ENCODE measurements at places on chromosomes 12 and 14. TPM values are rescaled to one million over a fixed set of nuclear protein-coding genes. Genes with fewer than 3 reads are reported as not detected.

DNA sequence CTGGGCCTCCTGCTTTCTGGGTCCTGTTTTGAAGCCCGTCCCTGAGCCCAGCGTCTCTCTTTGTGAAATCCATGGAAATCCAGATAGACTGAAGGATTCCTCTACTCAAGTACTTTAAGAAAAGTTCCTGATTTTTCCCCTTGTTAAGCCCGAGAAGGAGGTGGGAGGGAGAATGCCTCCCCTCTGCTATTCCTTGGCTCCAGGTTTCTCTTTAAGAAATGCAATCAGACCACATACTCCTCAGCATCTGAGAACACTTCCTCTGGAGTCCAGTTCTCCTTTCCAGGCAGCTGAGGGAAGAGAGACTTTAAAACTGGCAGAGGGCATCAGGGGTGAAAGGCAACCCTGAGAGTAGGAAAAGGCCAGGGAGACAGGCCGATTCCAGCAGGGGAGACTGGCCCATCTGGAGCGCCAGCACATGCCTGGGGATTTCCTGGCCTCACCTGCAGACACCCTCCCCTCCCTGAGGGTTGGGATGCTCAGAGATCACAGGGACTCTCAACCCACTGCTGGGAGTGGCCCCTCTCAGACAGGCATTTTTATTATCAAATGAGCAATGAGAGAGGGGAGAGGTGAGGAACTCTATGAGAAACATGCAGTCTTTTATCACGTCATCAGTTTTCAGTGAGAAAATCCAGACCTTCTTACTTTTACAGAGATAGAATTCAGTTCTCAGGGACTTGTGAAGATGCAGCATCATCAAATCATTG lies 2.0 kb upstream of the EMP1 start:
- DNase-seq: no peak

RNU4-1 gene
- 3,997 TPM for total RNA-seq

- DNase-seq: no peak
Observed at GRCh38 chr12:116466536-116466935, 92.6 kb upstream of the MAP1LC3B2 start.

DNA sequence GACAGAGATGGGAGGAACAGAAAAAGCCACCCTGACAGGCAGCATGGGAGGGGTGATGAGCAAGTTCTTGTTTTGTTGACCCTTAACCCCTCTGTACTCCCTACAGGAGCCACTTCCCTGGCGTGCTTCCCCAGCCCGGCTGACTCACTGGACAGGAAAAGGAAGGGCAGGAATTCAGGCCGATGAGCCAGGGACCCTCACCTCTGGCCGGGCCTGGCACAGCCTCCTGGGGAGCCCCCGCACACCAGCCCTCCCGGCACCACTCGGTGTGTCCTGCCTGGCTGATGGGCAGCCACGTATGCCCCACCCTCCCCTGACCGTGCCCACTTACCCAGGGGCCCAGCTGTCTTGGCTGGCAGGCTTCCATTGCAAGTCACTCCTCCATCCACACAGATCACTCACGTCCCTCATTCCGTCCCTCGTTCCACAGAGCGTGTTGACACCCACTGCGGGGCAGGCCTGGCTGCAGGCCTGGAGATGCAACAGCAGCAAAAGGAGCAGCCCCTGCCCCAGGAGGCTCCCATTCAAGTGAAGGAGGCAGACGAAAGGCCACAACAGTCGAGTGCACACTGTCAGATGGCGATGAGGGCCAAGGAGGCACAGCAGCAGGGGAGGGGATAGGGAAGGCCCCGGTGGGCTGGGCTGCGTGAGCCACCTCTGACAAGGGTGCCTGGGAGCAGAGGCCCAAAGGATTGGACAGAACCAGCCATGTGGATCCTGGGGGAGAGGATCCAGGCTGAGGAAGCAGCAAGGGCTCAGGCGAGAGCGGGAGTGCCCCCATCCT lies 19.7 kb upstream of the CD9 start:
- DNase-seq: no peak

DNA sequence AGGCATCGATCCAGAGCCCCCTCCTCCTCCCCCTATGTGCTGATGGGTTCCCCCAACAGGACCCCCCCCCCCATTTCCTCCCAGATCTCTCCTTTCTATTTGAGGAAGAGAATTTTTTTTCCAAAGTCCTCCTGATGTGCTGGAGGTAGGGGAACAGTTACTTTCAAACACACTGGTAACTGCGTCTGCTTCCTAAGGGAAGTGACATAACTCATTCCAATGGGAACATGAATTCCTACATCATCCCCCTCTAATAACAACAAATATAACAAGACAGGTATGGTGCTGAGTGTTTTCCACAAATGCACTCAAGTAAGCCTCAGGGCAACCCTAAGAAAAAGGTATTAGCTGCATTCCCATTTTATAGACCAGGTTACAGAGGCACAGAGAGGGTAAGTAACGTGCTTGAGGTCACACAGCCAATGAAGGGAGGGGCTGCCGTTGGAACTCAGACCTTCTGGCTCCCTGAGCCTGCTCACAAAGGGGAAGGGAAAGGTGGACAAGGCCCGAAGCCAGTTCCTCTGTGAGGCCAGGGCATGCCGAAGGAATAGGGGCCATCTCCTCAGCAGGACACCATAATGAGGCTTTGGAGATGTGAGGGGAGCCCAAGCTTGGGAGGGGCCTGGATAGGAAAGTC lies 121.1 kb upstream of the NCOR2 start:
- no peak for DNase-seq

DNA sequence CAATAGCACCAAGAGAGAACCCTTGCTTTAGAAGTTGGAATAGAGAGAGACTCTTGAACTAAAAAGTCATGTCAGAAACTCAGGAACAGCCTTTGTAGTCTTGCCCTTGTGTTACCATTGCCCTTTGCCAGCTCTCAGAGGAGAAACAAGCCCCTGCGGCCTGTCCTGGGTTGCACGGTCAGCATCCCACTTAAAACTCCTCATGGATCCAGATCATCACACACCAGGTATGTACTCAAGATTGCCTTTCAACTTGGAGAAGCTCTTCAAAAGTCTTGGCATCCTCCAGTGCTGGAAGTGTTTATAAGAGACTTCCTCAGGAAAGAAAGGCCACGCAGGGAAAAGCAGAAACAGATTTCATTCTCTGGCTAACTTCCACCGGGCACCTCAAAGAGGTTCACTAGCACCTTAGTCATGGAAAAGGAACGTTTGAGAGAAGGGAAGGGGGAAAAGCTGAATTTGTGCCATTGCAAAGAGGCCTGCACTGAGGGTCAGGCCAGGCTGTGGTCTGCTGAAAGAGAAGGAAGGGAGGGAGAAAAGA lies 594.2 kb downstream of the MED13L start:
- no peak for DNase-seq

LMNTD1 gene
- total RNA-seq: not detected

DNA sequence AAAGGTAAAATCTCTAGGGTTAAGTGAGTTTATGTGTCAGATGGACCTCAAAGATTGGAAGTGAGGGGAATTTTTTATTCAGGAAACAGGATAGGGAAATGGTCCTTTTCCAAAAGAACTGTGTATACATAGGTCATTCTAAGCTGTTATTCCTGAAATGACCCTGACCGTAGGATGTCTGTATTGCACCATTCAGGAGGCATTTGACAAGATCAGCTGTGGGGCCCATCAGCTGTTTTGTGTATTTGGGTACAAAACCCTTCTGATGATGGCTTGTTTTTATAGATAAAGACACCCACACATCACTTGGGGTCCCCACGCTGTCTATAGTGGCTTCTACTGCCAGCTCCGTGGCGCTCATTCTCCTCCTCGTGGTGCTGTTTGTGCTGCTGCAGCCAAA lies 62.6 kb upstream of the SRSF5 start:
- no peak for DNase-seq

GRCh38 chr12:66676241-66676640 lies 2.6 kb downstream of the GRIP1 start:
- no peak for DNase-seq

GRCh38 chr12:5064913-5065490 lies 21.3 kb downstream of the KCNA5 start:
- no peak for DNase-seq
